ENCODE measurements at places on chromosomes 3 and 15.
A peak's percentile ranks its signal among the peaks of the same experiment; 100 is the strongest.

DNA sequence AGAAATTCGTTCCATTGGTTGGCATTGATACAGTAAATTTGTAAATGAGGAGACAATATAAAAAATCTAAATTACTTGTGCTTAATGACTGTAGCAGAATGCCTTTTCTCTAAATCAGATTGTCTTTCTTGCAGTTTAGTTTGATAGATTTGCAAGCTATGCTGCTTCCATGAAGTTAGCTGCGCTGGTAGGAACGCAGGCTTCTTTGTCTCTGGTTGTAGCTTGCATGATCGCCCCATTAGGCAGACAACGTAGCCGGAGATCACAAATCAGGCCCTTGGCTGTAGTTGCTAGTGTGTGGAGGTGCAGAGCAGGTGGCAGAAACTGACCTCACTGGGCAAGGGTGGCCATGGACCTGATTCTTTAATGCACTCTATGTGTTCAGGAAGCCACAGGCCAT is 6.1 kb downstream of the ZIC1 start:
- no peak for DNase-seq

GRCh38 chr15:59917504-59918157 is 86.5 kb upstream of the FOXB1 start:
- DNase-seq = peak; percentile 9

- no peak for DNase-seq
Measured at GRCh38 chr3:169382309-169382708, 281.2 kb downstream of the MECOM start.

- no peak for DNase-seq
Measured at GRCh38 chr15:31266712-31267111, 59.9 kb upstream of the KLF13 start.

GRCh38 chr3:134258761-134259347 is 8.2 kb upstream of the RYK start:
- DNase-seq = no peak

- DNase-seq = no peak
Measured at GRCh38 chr3:86771741-86772512, 219.0 kb downstream of the VGLL3 start.

DNA sequence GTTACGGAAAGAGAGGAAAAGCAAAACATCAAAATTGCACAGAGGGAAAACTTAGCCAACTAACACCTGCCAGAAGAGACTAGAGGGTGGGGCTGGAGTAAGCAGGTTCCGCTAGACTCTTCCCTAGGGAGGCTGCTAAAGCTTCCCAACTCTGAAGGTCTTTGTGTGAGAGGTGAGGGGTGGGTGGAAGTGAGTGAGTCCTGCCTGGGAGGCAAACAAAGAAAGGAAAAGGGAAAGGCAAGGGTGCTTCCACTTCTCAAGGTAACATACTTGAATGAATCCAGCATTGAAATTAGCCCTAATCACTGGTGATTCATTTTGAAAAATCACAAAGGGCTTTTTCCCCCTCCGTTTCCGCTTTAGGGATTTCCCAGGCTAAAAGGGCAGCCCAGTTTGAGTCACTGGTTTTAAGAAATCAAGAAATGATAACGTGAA is 220.5 kb upstream of the ADAMTS9 start:
- DNase-seq = no peak

DNA sequence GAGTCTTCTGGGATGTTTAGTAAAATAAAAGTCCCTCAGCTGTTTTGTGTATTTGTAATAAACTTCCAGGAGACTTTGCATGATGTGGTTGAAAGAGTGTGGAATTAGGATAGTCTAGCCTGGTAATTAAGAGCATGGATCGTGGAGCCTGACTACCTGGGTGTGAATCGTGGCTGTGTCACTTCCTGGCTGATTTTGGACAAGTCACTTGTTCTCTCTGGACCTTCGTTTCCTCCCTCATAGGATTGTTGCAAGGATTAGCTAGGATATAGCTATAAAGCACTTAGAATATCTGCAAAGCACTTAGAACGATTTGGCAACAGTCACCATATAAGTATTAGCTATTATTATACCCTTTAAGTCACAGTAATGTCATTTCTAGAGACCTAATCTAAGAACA is 40.2 kb downstream of the SLMAP start:
- no peak for DNase-seq

DNA sequence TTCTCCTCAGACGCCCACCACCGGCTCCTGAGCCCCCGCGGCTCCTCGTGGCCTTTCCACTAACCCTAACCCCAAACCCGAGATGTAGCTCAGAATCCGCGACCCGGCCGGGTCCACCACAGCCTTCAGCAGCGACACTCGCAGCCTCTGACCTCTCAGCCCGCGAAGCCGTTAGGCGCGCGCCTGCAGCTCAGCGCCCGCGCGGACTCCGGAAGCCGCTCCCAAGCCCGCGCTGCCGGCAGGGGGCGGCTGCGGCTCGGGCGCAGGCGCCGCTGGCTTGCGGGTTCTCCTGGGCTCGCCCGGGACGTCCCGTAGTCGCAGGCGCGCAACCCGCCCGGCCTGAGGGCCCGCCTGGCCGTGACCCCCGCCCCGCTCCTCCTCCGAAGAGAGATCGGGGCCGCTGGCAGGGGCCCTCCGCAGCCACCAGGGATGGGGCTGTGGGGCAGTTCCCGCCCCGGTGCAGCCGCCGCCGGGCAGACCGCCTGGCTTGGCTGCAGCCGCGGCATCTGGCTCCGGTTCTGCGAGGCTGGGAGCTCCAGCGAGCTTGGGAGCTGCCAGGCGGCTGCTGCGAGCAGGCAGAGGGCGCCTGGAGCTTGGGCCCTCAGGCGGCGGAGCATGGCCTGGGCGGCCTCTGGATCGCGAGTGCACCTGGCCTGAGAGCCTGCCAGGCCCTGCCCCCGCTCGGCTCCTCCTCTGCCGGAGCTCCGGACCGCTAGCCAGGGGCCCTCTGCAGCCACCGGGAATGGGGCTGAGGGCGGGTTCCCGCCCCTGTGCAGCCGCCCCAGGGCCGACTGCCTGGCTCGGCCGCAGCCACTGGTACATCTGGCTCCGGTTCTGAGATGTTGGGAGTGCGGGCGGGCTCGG is 120.7 kb downstream of the LMLN start:
- DNase-seq = peak; percentile 24

DNA sequence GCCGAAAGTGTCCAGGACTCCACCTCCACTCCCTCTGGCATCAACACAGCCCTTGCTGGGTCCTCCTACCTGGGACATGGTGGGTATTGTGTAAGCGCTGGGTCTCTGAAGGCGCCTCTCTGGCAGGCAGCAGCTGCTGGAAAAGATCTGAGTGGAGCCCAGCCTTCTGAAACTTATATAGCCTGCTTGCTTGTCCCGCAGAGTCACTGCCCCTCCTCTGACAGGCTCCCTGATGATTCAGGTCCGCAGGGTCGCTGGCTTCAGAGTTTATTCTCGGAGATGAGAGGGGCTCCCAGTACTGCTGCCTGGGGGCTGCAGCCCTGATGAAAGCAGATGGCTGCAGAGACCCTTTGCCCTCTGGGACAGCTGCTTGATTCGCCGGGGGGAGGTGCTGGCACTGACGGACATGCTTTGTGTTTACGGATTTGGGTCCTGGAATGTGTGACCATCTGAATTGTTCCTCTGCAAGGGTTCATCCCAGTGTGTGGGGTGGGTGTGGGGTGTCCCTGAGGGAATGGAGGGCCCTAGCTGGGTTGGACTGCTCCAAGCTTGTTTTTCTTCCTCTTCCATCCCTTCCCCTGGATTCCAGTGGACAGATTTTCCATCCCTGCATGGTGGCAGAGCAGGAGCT is at the start of gene MUSTN1:
Gene MUSTN1 (minus strand): TSS at position 149 of the 631 bp plus-strand sequence. CDS start 71 bp downstream, at position 78.
- no peak for DNase-seq

- DNase-seq = no peak
Measured at GRCh38 chr3:128210711-128211110, 57.4 kb downstream of the EEFSEC start.

DNA sequence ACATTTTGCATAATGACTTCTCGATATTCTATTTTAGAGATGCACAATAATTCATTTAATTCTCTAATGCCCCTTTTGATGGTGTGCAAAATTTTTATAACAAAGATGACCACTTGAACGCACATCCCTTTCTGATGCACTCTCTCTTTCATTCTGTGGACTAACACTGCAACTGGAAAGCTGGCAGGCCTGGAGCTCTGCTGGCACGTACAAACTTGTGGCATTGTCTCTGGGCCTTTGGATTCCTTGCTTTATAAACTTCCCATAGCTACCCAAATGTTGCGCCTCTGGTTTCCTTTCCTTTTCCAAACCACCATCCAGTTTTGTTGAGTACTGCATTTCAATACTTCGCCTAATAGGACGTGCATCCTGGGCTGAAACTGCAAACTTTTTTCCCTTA is 194.5 kb upstream of the CFAP20DC start:
- no peak for DNase-seq

GRCh38 chr3:59425942-59426341 is 376.1 kb upstream of the CFAP20DC start:
- no peak for DNase-seq

DNA sequence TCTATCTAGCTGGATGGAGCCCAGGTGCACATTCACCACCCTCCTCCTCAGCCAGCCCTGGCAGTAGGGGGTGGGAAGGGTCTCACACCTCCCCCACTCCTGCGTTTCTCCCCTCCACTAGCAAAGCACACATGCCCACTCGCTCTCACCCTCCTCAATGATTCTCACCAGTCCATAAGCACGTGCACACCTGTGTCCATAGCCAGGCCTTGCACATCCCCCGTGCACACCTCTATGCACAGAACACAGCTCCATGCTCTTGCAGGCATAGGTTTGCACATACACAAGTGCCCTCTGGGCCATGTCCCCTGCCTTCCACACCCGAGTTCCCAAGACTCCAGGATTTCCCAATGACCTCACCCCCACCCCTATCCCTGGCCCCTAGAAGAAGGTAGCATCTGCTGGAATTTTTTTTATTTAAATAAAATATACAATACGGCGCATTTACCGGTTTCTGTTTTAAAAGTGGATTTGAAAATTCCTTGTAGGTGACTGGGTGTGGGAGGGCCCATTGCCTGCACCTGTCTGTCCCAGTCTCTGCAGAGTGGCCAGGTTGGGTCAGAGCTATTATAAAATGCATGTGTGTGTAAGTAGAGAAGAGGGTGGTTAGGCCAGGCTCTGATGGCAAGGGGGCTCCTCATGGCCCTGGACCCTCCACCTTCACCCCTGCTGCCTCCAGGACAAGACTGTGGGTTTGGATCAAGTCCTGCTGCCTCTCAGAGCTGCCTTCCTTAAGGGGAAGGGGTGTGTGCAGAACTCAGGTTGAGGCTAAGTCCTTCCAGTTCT is 49.1 kb downstream of the HCN4 start:
- no peak for DNase-seq

DNA sequence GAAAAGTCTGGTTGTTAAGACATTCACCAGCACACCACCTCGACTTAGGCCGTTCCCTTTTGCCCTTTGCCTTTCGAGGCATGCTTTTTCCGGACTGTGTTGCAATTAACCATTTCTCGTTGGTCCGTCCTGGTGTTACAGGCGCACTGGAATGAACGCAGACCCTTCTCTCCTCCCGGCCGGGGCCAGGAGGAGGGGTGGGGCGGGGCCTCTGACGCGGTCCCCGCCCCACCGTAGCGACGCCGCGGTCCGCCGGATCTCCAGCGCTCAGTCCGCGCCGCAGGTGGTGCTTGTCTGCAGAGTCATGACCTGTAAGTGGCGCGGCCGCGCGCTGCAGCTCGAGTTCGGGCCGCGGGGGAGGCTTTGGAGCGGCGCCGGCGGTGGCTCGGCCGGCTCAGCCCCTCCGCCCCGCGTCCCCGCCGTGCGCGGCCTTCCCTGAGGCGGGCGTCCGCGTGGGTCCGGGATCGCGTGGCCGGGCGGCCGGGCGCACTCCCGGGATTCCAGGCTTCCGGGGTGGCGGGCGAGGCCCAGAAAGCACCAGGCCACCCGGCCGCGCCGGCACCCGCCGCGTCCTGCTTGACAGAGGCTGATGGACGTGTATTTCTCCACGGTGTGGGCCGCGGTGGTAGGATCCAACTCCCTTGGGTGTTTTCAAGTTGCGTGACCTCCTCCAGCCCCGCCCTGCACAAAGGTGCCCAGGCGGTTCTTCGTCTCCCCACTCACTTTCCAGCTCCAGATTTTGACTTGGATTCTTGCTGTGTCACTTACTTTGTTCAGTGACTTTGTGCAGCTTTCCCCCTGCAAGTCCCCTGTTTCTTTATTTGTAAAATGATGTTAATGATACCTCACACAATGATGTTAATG is at the start of gene NIT2:
Gene NIT2 (plus strand): TSS at position 270 of the 864 bp plus-strand sequence. CDS start 35 bp downstream, at position 305.
- DNase-seq = peak; percentile 49

DNA sequence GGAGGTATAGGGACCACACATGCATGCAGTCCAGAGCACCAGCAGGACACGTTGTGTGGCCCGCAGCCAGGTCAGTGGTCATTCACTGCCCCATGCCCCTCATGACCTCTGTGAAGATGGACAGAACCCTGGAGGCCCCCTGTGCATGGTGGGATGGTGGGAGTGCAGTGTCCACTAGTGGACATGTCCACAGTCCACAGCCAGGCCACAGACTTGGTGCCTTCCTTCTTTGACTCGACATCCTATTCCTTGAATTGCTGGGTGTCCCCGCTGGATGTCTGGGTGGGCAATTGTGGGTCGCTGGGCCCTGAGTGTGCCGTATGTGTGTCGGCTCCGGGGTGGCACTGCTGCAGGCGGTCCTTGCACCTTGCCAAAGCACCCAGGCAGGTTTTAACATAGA is 35.7 kb downstream of the KLF15 start:
- DNase-seq = no peak

DNA sequence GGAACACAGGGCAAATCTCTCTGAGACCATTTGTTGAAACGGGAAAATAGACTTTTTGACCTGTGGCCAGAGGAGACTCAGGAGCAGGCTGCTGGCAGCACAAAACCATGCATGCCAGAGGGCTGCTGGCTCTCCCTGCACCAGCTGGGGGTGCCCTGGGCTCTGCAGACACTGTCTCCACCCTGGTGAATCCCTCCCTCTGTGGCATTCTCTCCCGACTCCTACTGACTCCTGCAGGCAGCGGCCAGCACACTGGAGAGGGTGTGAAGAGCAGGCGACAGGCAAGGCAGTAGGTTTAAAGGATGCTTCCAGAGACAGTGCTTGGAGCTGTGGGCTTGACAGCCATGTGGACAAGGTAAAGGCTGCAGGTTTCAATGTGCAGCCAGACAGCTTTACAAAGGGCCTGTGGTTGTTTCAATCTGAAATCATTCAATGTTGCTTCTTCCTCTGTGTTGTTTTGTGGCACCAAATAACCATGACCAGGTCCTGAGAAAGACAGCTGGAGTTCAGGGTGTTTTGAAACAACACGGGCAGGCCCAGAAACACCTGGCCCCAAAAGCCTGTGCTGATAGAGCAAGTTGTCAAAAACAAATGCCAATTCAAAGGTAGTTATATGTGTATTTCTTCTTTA is 431.0 kb upstream of the ATP10A start:
- DNase-seq = no peak

Data from fibroblast of the conjunctiva (primary cell).